ENCODE measurements at places on chromosomes 4 and X. TPM values are rescaled to one million over a fixed set of nuclear protein-coding genes. Genes with fewer than 3 reads are reported as not detected.

- DNase-seq = no peak
These were observed 64.1 kb downstream of the TMA16 start for GRCh38 chr4:163558539-163559044.

DNA sequence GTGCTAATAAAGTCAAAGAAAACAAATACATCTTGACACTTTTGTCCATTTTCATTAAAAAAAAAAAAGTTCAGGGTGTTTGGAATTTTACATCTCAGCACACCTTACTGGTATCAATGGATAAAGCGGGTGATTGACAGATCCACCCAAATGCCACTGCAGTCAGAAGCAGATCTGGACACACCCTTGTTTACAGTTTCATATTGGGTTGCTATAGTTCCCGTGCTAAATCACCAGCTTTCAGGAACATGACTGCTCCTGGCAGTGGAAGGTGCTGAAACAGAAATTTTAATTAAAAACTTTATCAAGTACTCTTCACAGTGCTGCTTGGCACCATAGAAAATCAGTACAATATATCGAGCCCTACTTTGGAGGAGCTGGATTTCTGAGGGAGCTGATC, 116.3 kb downstream of the STOX2 start:
- no peak for DNase-seq

- DNase-seq = no peak
These were observed 8.8 kb downstream of the TMEM150C start for GRCh38 chr4:82553020-82553419.

Gene RPL36A
- 345 TPM for total RNA-seq

- DNase-seq = no peak
These were observed 2.2 kb upstream of the NKX1-1 start for GRCh38 chr4:1408418-1408817.

Gene NDP
- 0.19 TPM for total RNA-seq

- DNase-seq = no peak
These were observed 33.1 kb downstream of the PCDH7 start for GRCh38 chr4:30753316-30753715.

Data from HFFc6 (cell line).